Stimulated activated CD4-positive, alpha-beta T cell treated with anti-CD3 and anti-CD28 coated beads, Interleukin-15, amount 100 ng/mL, for 48 hours (primary cell): ENCODE measurements at places on chromosomes 13 and 19.

DNA sequence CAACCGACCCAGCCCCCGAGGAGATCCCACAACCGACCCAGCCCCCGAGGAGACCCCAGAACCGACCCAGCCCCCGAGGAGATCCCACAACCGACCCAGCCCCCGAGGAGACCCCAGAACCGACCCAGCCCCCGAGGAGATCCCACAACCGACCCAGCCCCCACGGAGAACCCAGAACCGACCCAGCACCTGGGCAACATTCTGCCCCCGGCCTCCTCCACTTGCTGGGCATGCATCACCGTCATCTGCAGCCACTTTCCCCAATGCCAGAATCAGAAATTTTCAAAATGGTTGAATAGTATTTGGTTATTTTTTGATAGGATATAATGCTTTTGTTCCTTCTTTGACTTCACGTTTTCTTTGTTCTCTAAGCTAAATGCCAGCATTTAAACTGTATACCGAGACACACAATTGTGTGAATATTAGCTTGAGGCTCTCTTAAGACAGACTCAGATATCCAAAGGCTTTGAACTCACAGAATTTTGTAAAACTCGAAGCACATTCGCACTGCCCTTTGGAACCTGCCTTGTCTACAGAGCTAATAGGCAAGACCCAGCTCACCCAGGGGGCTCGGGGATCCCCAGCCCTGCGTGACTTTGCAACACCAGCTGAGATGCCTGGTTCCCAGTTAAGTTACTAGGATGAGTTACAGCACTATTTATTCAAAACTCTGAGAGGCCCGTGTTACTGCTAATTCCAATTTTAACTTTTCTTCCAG, 15.5 kb upstream of the RASA3 start:
- no peak for DNase-seq

DNA sequence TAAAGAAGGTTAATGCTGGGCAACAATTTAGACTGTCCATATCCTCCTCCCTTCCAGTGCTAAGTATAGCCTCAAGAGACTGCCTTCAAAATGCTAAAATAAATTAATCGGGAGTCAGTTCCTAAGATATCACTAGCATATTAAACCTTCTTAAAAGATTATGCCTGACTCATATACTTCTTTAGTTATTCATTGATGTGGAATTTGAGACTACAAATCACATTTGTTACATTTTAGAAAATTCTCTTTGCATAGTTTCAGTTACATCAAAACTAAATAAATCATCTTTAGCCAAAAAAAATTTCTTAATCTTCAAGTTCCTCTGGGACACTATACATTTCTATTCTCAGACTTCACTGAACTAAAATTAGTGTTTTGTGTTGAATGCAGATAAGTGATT, 769.1 kb downstream of the PCDH9 start:
- DNase-seq: no peak

DNA sequence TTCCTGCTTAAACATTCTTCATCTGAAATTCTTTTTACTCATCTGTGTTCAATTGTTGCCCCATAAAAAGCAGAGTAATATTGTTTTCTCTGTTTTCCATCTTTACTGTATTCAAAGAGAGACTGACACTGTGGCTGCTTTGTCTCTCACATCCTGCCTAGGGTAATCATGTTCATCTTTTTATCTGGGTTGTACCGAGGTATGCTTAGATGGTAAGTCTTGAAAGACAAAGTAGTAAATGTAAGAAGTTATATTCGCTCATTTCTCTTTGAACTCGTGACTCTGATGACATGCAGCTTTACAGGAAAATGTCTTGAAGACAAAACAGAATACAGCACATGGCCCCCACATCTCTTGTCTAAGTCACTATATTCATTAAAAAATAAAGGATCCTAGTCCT, 20.0 kb upstream of the CYSLTR2 start:
- DNase-seq: no peak

- DNase-seq: no peak
These were observed 72.9 kb downstream of the ARHGEF7 start for GRCh38 chr13:111187960-111188541.

GRCh38 chr13:91894316-91894715, 495.9 kb downstream of the GPC5 start:
- no peak for DNase-seq

GRCh38 chr19:17001603-17002183, 24.9 kb downstream of the CPAMD8 start:
- DNase-seq: peak; percentile 22

GRCh38 chr13:46586751-46587514, 34.0 kb downstream of the LRCH1 start:
- DNase-seq: no peak

GRCh38 chr13:54433493-54434206, 1405.0 kb downstream of the OLFM4 start:
- no peak for DNase-seq

GRCh38 chr13:81393721-81394120, 1052.8 kb upstream of the SPRY2 start:
- DNase-seq: no peak

DNA sequence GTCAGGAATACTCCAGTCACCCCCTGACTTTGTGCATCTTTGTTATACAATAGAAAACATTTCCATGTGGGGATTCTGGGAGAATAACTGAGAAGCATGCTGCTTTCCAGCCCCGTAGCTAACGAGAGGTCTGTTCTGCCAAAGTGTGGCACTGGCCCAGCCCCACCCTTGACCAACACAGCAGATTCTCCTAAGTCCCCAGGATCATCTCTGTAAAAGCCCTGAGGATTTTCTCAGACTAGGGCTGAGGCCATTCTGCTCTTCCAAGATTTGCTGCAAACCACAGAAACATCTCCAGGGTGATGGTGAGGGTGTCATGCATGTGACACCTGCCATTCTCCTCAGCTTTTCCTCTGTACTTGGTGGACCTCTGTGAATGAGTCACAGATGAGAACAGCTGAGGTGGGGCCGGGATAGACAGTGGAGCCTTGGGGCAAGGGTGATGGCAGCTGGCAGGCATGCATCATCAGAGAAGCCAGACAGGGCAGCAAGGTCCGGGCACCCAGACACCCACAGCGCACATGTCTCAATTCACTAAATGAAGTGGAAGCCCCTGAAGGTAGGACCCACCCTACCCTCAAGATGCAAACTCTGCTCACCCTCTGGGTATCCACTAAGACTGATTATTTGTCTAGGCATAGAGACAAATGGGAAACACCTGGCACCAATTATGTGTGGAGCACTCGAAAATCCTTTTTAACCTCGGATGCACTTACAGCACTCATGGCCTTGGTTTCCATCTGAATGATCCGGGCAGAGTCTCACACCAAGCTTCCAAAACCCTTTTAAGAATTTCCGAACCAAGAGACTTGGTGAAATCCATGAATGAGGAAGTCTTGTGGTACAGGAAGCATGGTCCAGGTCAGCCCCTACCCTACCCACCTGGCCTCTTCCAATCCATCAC, 20.1 kb upstream of the DOCK9 start:
- no peak for DNase-seq

GRCh38 chr19:2187159-2187558, 23.4 kb downstream of the DOT1L start:
- no peak for DNase-seq

- DNase-seq: no peak
These were observed 16.1 kb upstream of the GALP start for GRCh38 chr19:56159622-56160271.

- DNase-seq: no peak
These were observed 14.0 kb downstream of the GRAMD1A start for GRCh38 chr19:35013820-35014754.

DNA sequence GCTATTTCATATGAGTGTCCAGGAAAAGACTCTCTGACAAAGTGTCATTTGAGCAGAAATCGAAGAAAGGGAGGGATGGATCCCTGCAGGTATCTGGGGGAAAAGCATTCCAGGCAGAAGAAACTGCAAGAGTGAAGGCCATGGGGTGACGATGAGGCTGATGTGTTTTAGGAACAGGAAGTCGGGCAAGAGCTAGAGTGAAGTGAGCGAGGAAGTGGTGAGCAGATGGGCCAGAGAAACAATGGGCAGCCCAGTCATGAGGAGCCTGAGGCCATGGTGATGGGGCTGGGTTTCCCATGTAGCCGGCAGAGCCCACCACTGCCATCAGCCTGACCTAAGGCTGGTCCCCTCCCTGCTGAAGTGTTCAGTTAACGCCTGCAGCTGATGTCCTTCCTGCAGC, 150.2 kb downstream of the TNFSF13B start:
- no peak for DNase-seq

DNA sequence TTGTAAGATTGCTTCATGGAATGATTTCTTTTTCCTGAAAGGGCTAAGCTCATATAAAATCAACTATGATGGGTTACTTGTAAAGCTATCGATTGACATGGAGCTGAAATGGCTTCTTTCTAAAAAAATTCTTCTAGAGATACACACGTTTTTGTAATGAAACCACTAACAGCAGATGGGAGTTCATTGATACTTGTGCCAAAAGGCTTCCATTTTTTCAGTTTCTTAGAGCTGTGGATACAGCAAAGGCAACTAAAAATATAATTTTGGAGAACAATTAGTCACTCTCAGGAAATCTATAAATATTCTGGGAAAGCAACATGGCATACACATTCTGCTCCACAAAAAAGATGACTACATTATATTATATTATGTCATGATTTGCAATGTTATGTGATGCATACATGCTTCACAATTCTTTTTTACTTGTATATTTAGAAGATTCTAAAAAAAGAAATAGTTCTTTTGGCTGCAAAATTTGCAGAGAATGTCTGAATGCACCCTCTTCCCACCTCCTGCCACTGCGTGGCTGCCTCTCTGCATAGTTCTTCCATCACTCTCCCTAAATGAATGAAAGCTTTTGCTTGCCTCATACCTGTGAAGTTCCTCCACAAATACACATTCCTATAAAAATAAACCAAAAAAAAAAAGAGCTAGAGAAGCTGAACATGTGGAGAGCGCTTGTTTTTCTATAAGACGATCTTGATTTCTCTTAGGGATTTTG, 802.5 kb downstream of the EFNB2 start:
- no peak for DNase-seq

DNA sequence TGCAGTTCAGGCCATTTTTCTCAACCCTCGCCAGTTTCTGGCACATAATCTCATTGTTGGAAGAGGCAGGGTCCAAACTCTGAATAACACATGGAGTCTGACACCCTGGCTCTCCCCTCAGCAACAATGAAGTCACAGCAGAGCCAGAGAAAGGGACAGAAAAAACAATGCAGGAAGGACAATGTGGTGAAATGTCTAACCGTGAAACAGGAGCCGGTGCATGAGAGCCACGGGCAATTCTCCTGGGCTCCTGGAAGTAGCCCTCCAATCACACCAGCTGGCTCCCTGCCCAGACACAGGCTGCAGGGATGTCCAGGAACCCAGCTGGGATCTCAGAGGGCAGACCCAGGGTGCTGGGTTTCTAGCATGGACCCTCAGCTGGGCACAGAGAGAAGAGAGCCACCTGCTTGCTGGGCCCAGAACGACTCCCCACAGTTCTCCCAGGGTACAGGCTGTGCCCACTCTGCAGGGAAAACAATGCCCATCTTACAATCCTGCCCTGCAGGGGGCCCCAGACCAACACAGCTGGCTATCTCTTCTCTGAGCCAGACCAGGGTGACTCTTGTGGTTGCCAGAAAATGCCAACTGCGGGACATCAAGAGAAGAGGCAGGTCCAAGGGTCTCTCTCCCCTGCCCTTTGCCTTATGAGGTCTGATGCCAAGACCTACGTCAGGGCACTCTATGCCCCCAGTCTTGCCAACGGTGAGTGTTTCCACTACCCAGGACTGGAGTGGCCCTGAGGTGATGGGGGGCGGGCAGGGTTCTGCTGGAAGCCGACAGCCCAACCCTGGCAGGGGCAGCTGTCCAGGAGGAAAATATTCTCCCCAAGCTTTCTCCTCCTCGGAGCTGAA, 64.5 kb downstream of the CEBPG start:
- no peak for DNase-seq

GRCh38 chr13:99342723-99343315, 35.6 kb upstream of the GPR183 start:
- no peak for DNase-seq

- no peak for DNase-seq
These were observed 100.2 kb upstream of the MBNL2 start for GRCh38 chr13:97121894-97122293.

GRCh38 chr19:2270157-2270422, 11.9 kb downstream of the PEAK3 start:
- DNase-seq: no peak

GRCh38 chr13:71054358-71054757, 812.6 kb downstream of the DACH1 start:
- DNase-seq: no peak

DNA sequence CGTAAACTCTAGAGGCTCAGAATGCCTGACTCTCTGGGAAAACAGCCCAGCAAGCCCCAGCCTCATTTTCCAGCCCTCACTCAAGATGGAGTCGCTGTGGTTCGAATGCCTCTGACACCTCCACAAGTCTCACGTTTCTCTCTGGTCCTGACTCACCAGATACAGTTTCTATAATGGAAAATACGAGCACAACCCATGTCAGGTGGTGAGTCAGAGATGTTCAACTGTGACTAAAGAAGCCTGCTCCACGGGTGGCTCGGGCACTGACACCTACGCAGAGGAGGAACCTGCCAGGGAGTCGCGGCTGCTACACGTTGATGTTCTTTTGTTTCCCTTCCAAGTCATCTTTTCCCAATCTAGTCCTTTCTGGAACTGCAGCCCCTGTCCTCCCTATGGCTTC, 87.1 kb upstream of the STK24 start:
- peak; percentile 66 for DNase-seq

- DNase-seq: no peak
These were observed 500 bp downstream of the AP3D1 start for GRCh38 chr19:2150794-2151338.

GRCh38 chr13:69168436-69168835, 939.2 kb upstream of the ATXN8OS start:
- no peak for DNase-seq

- no peak for DNase-seq
These were observed 1.3 kb downstream of the FLT3LG start for GRCh38 chr19:49475191-49475917.
